Heart left ventricle (tissue), 16 donors: ENCODE measurements at places on chromosomes 2 and 18.

- no peaks in the 10 kb centered on the region for H3K27me3 ChIP-seq
- no peak overlapping the region for H3K27ac ChIP-seq
- no peak for DNase-seq
- no peak overlapping the region for H3K4me3 ChIP-seq
- peaks cover 20% of the 10 kb centered on the region for H3K4me1 ChIP-seq
- H3K36me3 ChIP-seq = no peaks in the 10 kb centered on the region
Observed at GRCh38 chr2:85429924-85430289, 11.4 kb downstream of the SH2D6 start.

- no peaks in the 10 kb centered on the region for H3K27me3 ChIP-seq
- H3K4me1 ChIP-seq = no peaks in the 10 kb centered on the region
- no peak for DNase-seq
- no peak overlapping the region for H3K27ac ChIP-seq
- no peak overlapping the region for H3K4me3 ChIP-seq
- H3K36me3 ChIP-seq = no peaks in the 10 kb centered on the region
Observed at GRCh38 chr2:127455566-127456493, 37.6 kb downstream of the PROC start.

GRCh38 chr18:39713961-39714360 is 2148.4 kb upstream of the CELF4 start:
- no peak overlapping the region for H3K27ac ChIP-seq
- H3K36me3 ChIP-seq = no peaks in the 10 kb centered on the region
- no peak overlapping the region for H3K4me3 ChIP-seq
- DNase-seq = no peak
- H3K27me3 ChIP-seq = no peaks in the 10 kb centered on the region

- H3K4me1 ChIP-seq = no peaks in the 10 kb centered on the region
- H3K27ac ChIP-seq = no peak overlapping the region
- H3K4me3 ChIP-seq = no peak overlapping the region
- no peaks in the 10 kb centered on the region for H3K36me3 ChIP-seq
- DNase-seq = no peak
- no peaks in the 10 kb centered on the region for H3K27me3 ChIP-seq
Observed at GRCh38 chr2:56288838-56289580, 105.2 kb downstream of the CCDC85A start.

DNA sequence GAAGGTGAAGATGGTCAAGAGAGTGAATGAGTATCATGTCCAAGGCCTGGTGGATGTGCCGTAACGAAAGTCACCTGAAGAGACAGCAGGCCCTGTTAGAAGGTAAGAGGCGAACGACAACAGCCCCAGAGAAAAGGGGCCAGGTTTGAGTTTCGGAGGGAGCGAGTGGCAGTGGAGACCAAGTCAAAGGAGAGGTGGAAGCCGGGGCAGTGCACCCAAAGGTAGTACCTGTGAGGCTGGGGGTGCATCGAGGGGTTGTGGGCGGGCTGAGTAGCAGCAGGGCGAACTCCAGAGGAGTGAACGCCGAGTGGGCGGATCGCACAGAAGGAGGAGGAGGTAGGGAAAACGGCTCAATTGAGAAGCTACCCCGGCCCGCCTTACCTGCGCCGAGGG is 358 bp downstream of the USP37 start:
- H3K4me3 ChIP-seq = peak overlapping the region; percentile 79
- H3K27ac ChIP-seq = peak overlapping the region; percentile 89
- DNase-seq = no peak
- peaks cover 25% of the 10 kb centered on the region for H3K36me3 ChIP-seq
- no peaks in the 10 kb centered on the region for H3K27me3 ChIP-seq
- peaks cover 35% of the 10 kb centered on the region for H3K4me1 ChIP-seq

DNA sequence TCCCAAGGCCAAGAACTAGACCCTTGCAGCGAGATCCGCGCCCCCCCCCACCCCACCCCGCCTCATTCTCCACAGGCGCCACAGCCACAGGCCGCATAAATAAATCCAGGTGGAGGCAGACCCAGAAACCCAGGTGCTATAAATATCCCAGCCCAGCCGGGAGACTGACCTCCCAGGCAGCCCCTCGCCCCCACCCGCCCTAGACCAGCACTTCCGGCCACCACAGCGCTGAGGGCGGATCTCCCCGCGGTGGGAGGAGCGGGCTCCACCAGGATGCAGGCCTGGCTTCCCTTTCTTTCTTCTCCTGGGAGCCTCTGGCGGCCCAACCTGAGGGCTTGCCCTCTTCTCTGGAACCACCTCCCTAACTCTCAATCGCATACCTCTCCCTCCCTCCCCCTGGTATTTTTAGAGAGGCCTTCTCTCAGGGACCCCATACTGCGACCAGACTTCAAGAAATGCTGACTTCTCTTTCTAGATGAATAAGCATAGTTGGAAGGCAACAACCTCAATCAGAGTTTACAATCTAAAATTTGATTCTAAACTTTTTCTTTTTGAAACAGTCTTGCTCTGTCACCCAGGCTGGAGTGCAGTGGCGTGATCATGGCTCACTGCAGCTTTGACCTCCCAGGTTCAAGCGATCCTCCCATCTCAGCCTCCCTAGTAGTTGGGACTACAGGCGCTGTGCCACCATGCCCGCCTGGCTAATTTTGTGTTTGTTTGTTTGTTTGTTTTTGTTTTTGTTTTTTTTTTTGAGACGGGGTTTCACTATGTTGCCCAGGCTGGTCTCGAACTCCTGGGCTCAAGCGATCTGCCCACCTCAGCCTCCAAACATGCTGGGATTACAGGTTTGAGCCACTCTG is 55.0 kb downstream of the PKDCC start:
- no peaks in the 10 kb centered on the region for H3K36me3 ChIP-seq
- no peaks in the 10 kb centered on the region for H3K27me3 ChIP-seq
- H3K27ac ChIP-seq = peak overlapping the region; percentile 78
- peak; percentile 82 for DNase-seq
- H3K4me1 ChIP-seq = peaks cover 98% of the 10 kb centered on the region

DNA sequence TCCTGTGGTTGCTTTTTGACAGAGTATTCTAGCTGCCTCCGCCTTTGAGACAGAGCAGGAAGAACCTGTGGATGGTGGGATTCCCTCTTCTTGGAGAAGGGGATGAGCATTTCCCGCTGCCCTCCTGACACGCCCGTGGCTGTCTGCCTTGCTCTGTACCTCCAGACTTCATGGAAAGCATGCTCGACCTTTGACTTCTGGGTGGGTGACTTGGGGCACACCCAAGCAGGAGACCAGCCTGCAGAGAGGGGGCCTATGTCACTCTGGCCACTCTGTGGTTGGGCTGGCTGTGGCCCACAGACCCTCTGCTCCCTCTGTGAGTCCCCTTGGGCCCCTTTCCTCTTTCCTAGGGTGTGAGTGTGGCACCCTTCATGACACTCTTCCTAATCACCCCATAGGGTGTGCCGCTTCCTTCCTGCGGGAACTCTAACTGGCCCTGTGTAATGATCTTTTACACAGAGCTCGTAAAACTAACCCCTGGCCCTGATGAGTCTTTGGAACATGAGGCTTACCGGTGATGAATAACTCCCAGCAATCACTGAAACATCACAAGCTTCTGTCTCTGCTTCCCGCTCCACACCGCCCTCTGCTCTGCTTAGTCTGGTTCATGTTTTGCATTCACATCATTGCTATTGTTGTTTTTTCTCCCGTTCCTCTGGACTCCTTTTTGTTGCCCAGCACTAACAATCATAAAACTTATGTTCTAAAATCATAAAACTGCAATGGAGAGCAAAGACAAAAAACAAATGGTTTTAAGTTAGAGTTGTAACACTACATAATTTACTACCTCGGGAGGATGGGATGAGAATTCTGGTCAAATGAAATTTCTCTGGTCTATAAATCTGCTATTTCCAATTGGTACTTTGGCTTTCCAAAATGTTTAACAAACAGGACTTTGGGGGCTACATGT is 101.1 kb downstream of the SH3YL1 start:
- H3K27ac ChIP-seq = no peak overlapping the region
- no peaks in the 10 kb centered on the region for H3K4me1 ChIP-seq
- H3K27me3 ChIP-seq = peaks cover 5% of the 10 kb centered on the region
- no peaks in the 10 kb centered on the region for H3K36me3 ChIP-seq
- DNase-seq = no peak

- no peaks in the 10 kb centered on the region for H3K36me3 ChIP-seq
- H3K4me1 ChIP-seq = peaks cover 34% of the 10 kb centered on the region
- no peak for DNase-seq
- H3K4me3 ChIP-seq = no peak overlapping the region
Observed at GRCh38 chr2:219648176-219648575, 20.7 kb downstream of the SLC4A3 start.

- H3K27me3 ChIP-seq = peaks cover 4% of the 10 kb centered on the region
- no peaks in the 10 kb centered on the region for H3K36me3 ChIP-seq
- no peak overlapping the region for H3K4me3 ChIP-seq
- H3K27ac ChIP-seq = no peak overlapping the region
Observed at GRCh38 chr2:45312275-45312674, 298.8 kb downstream of the SRBD1 start.

DNA sequence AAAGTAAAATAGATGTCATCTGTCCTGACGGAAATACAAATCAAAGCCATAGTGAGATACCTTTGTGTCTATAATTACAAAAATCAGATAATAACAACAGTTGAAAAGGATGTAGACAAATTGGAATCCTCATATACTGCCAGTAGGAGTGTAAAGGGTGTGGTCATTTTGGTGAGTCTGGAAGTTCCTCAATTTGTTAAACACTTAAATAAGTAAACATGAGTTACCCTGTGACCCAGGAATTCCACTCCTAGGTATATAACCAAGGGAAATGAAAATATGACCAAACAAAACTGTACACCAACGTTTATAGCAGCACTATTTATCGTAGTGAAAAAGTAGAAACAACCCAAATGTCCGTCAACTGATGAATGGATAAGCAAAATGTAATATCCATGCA is 24.0 kb downstream of the R3HDM1 start:
- DNase-seq = no peak
- H3K36me3 ChIP-seq = no peaks in the 10 kb centered on the region
- no peaks in the 10 kb centered on the region for H3K27me3 ChIP-seq
- no peak overlapping the region for H3K27ac ChIP-seq
- H3K4me1 ChIP-seq = peaks cover 7% of the 10 kb centered on the region
- H3K4me3 ChIP-seq = no peak overlapping the region

GRCh38 chr18:49747876-49748275 is 65.5 kb downstream of the ACAA2 start:
- H3K4me1 ChIP-seq = no peaks in the 10 kb centered on the region
- H3K36me3 ChIP-seq = no peaks in the 10 kb centered on the region
- no peak for DNase-seq
- no peak overlapping the region for H3K27ac ChIP-seq
- no peak overlapping the region for H3K4me3 ChIP-seq

DNA sequence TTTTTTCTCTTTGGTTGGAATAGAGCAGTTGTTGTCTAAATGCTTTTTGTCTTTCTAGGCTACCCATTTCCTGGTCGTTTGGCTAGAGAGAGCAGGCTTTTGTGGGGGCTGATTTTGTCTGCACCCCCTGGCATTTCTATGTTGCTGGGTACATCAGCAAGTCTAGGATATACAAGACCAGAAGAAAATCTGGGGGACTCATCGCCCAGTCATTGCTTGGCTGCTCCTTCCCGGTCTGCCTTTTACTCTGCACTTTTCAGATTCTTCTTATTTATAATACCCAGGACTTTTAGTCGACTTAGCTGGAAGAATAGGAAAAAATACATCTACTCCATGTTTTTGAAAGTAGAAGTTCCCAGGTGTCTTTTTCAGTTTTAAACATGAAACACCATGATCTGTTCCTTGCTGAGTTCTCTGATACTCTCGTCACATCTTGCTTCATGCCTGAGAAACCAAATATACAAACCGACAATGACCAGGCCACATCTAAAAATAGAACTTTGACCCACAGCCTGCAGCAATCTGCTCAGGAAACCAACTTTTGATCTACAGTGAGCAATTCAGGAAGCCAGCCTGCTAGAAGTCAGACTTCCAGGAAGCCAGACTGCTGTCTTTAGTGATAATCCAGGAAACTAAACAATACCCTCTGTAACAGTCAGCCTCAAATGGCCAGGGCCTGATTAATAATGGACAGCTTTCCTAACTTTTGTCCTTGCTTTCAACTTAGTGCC is 163.8 kb upstream of the MEX3C start:
- H3K27me3 ChIP-seq = no peaks in the 10 kb centered on the region
- no peaks in the 10 kb centered on the region for H3K4me1 ChIP-seq
- no peaks in the 10 kb centered on the region for H3K36me3 ChIP-seq
- no peak overlapping the region for H3K4me3 ChIP-seq
- DNase-seq = no peak

DNA sequence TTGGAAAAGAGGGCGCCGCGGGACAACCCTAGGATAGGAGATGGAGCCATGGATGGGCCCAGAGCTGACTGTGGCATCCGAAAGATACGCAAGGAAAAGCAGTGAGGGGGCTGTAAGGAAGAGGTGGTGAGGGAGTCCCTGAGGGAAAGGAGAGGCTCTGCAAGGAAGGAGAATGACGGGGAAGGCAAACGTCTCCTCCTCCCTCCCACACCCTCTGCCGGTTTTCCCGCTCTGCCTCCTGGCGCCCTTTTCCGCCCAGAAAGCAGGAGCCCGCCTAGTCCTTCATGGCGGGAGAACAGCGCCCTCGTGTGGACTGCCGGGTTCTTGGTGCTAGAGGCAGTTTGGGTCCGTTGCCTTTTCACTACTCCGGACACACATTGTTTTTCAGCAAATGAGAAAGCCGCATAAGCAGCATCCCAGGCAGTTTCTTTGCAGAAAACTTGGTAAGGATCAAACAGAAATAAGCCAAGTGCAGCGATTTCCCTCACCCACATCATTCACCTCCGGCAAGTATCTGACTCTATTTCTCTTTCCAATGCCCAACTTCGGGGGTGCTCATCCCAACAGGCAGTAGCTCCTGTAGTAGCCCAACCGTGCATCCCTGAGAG is 200.4 kb downstream of the INO80D start:
- H3K4me3 ChIP-seq = no peak overlapping the region
- peak; percentile 93 for DNase-seq
- H3K27me3 ChIP-seq = no peaks in the 10 kb centered on the region
- no peaks in the 10 kb centered on the region for H3K36me3 ChIP-seq
- no peaks in the 10 kb centered on the region for H3K4me1 ChIP-seq
- no peak overlapping the region for H3K27ac ChIP-seq

DNA sequence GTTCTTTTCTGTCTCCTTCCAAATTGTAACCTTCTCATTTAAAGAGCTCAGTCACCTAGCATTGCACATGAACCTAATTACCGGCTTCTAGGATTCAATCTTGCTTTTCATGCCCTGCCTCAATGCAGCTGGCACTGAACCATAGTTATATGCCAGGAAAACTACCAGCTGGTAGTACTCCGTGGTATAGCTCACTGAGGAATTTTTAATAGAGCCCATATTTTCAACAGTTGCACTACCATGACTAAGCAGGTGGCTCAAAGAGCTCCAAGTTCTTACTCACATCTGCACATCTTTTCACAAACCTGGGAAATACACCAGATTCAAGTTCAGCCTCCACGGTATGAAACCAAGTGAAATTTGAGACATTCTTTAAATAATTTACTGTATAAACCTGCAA is 363.5 kb downstream of the GRB14 start:
- H3K4me3 ChIP-seq = no peak overlapping the region
- no peak overlapping the region for H3K27ac ChIP-seq
- no peak for DNase-seq
- no peaks in the 10 kb centered on the region for H3K27me3 ChIP-seq
